Left cardiac atrium (tissue), 4 donors: ENCODE measurements at places on chromosomes 13 and 19.

- DNase-seq: no peak
Observed at GRCh38 chr13:74193391-74193790, 59.2 kb upstream of the KLF12 start.

DNA sequence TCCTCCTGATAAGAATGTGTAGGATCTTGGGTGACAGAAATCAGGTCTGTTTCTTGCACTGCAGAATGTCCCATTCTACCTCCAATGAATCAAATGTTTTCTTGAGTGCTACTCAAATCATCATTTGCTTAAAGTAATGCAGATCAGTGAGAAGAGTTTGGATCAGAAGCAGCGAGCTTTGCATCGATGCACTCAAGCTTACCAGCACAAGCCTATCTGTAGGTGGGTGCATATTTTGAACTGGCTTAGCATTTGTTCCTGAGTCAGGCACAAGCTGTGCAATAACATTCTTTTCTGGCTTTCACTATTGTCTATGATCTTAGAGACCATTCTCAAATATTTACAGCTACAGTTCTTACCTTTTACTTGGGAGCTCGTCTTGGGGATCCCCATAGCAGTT is 109.5 kb downstream of the UBL3 start:
- DNase-seq: no peak

DNA sequence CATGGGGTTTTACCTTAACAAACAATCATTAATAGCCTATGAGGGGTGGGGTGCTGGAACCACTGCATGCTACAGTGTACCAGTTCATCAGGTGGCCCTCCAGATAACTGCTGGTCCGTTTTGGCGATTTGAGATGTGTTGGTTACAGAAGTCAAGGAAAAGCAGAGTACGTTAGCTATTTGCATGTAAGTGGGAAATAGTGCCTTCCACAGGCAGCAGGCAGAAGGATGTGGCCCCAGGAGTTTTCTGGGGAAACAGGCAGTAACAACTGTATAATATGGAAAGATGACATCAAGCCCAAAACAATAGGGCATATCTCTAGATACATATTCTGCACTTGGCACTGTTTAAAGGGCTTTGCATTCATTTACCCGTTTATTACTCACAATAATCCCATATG is 245.7 kb downstream of the COL4A1 start:
- no peak for DNase-seq

DNA sequence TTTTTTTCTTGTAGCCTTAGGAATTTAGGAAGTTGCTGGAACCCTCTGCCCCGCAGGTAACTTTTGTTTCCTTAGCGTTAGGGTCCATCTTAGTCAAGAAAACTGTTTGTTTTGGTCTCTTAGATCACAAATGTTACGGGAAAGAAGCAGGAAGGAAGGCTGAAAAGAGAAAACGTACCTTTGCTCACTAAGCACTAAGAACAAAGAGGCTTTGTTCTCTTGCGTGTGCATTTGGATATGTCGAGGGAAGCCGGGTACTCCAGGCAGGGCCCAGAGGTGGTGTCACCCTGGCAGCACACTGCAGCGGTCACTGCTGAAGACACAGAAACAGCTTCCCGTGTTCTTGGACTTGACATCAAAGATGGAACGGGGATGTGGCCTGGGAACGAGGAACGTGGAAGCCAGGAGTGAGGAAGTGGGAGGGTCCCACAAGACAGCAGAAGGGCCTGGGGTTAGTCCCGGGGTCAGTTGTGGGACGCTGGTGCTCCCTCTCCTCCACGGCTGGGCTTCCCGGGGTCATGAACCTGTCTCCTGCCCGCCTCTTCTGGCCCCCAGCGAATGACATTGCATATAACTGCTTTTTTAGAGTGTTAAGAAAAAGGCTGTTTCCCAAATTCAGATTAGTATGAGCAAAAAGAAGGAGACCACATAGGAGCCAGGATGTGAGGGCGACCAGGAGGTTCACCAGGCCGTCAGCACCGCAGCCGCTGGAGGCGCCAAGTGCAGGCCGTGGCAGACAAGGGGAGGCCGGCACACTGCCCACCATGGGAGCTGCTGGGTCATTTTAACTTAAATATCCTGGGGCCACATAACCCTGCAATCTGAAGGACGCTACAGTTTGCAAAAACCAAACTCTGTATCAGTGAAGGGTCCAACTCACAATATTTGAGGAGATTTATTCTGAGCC is 31.6 kb downstream of the ATP11A start:
- DNase-seq: no peak

- DNase-seq: no peak
Observed at GRCh38 chr19:23410155-23410554, 14.9 kb upstream of the ZNF91 start.

DNA sequence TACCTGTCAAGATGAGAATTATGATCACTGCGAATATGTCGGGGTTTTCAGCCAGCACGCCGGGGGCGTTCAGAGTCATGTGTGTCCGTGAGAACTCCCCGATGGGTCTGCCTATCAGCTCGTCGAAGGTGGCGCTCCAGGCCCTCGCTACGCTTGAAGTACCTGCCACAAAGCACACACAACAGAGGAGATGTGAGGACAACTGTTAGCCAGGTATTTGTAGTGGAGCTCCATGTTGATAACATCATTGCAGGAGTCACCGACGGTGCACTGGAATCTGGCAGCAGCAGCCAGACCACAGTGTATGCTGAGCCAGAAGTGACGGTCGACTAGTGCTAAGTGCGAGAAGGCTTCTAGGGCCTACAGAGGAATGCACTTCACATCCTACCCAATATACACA is 62.7 kb downstream of the SLC7A1 start:
- no peak for DNase-seq

DNA sequence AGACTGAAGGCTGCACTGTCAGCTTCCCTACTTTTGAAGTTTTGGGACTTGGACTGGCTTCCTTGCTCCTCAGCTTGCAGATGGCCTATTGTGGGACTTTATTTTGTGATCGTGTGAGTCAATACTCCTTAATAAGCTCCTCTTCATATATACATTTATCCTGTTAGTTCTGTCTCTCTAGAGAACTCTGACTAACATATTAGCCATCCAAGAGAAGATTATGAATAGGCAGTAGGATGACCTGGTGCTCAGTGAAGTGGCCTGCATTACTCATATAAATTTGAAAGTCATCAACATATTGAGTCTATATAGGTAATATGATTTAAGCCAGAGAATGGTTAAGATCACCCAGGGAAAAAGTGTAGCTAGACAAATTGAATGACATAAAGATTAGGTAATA is 136.3 kb upstream of the UFM1 start:
- DNase-seq: no peak

DNA sequence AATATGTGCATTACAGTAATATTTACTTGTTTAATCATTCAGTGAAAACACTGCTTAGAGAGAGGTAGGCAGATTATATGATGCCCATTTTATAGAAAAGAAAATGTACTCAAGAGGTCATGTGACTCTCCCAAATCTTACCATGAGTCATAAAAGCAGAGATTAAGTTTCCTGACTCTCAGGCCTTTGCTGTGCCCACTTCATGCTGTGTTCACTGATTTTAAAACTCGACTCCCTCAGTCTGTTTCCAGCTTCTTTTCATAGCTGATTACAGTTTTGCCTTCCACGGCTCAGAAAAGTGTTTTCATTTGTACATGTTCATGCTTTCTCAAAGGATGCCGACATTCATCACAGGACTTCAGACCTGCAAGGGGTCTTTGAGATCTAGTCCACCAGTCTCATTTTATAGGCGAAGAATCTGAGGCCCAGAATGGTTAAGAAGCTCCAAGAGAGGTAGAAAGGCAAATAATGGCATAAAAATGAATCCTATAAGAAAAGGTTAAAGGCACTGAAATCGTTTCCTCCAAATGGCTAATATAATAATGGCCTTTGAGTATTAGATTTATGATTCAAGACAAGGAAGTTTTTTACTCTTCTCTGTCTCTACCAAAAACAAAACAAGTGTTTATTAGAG is 9.0 kb upstream of the IPO5 start:
- DNase-seq: no peak

GRCh38 chr13:21672287-21672680 is 1.4 kb downstream of the FGF9 start:
- DNase-seq: no peak
